M059J (cell line): ENCODE measurements at places on chromosomes 7 and 10. TPM values are rescaled to one million over a fixed set of nuclear protein-coding genes. Genes with fewer than 3 reads are reported as not detected.

SHH gene
- total RNA-seq: not detected in 2 replicates

RBP3 gene
- total RNA-seq: not detected in 2 replicates

DNA sequence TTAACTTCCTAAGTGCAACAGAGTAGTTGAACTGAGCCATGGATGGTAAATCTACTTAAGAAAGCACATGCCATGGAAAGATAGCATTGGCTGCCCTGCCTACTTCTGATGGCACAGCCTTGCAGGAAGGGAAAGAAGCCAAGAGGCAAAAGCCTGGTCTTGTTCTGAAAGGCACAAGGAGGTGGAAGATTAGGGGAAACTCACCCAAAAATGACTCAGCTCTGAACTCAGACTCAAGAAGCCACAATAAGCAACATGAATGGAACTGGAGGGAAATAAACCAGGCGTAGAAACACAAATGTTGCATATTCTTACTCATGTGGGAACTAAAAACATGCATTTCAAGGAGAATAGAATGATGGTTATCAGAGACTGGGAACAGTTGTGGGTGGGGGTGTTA, 20.8 kb upstream of the ALOX5 start:
- peak; percentile 78 for DNase-seq

DNA sequence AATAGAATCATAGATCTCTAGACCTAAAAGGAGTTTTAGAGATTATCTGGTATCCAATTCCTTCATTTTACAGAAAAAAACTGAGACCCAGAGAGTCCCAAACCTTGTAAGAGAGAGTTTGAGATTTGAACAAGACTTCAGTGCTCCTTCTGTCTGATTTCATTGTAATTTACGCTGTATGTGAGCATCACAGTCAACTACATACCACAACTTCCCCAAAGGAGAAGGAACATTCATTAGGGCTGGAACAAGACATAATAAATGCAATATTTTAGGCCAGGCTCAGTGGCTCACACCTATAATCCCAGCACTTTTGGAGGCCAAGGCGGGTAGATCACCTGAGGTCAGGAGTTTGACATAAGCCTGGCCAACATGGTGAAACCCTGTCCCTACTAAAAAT, 17.3 kb upstream of the PRKAR2B start:
- no peak for DNase-seq

- no peak for DNase-seq
These were observed 91.0 kb downstream of the CDH23 start for GRCh38 chr10:71487726-71488125.
